BJ (cell line): ENCODE measurements at places on chromosomes 5 and 9.

DNA sequence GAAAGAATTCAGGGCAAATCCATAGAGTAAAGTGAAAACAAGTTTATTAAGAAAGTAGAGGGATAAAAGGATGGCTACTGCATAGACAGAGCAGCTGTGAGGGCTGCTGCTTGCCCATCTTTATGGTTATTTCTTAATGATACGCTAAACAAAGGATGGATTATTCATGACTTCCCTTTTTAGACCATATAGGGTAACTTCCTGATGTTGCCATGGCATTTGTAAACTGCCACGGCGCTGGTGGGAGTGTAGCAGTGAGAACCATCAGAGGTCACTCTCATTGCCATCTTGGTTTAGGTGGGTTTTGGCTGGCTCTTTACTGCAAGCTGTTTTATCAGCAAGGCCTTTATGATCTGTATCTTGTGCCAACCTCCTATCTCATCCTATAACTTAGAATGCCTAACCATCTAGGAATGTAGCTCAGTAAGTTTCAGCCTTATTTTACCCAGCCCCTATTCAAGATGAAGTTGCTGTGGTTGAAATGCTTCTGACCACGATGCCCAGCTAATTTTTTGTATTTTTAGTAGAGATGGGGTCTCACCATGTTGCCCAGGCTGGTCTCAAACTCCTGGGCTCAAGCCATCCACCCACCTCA, 42.1 kb downstream of the RFK start:
- no peak for DNase-seq

DNA sequence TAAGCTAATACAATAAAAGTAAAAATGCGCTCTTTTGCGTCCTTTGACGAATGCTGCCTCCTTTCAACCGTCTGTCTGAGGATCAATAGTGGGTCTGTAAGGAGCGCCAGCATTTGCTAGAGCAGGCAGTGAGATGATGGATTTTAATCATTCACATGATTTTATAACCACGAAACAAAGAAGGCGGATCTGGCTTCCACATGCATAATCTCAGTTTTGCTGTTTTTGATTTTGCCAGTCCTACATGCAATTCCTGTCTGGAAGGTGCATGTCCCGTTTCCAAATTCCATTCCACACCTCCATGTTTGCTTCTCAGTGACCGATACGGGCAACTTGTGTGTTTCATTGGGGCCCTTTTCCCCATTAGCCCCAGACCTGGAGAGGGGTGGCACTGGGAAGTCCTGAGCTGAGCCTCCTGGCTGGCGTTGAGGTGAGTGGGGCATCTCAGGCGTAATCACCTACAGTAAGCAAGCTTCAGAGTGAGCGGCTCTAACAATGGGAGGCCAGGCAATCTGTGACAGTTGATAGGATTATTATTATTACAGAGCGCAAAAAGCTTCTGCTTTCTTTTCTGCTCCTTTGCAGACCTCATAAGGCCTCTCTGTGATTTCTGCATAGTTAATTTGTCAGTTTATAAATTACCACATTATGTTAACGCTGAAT, 405.4 kb downstream of the ZSWIM6 start:
- DNase-seq = no peak

DNA sequence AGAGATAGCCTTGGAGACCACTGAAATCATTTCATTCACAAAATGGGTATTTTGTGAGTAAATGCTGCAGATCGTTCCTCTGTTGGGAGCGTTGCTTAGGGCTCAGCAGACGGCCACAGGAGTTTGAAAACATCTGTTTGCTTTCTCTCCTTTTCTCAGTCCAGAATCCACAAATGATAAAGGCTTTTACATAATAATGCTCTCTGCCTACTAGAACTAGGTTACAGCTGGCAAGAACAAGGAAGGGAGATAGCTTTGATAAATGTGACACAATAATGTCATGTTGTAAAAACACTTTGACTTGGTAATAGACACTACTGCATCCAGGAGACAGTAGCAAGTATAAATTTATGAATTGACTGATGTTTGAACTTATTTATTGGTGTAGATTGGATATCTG, 1072.4 kb upstream of the CDH6 start:
- no peak for DNase-seq

- DNase-seq = peak; percentile 23
Observed at GRCh38 chr5:10885026-10885425, 124.0 kb upstream of the DAP start.

DNA sequence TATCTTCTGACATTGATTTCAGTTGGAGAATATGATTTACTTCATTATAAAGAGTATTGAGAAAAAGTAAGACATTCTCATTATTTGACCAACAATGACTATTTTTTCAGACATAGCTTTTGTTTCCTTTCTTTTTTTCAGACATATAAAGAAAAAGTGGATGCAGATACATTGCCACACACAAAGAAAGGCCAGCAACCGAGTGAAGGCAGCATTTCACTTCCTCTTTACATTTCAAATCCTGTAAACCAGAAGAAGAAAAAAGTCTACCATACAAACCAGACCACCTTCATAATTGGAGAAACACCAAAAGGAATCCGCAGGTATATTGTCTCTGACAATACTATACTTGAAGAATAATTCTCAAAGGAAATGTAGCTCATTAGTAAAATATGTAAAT, 128.9 kb downstream of the ERCC6L2 start:
- no peak for DNase-seq

- DNase-seq = no peak
Observed at GRCh38 chr9:133114886-133115603, 6.0 kb downstream of the RALGDS start.

GRCh38 chr5:15621094-15621493, 121.1 kb downstream of the FBXL7 start:
- peak; percentile 84 for DNase-seq

- no peak for DNase-seq
Observed at GRCh38 chr5:69415584-69415958, 655 bp downstream of the MARVELD2 start.

DNA sequence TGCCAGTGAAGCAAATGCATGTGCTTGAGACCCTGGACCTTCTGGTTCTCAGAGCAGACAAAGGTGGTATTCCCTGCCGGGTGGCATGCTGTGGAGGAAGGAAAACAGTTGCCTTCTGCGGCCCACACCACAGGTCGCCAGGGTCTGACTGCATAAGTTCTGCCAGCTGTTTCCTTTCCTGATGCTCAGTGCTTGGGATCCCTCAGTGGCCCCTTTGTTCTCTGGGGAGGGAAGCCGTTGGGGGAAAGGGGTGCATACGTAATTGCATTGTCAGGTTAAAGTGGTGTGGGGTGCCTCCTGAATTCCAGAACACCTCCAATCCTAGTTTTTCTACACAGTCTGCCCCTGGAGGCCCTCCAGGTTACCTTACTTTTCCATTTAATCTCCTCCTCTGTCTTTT, 43.1 kb upstream of the SLC2A8 start:
- no peak for DNase-seq

- no peak for DNase-seq
Observed at GRCh38 chr5:5755888-5756287, 333.4 kb downstream of the ICE1 start.
